ENCODE measurements at places on chromosomes 1 and 21. TPM values are rescaled to one million over a fixed set of nuclear protein-coding genes. Genes with fewer than 3 reads are reported as not detected.

Gene CXADR
- 0.39 TPM for total RNA-seq

Gene KCNK2
- 0.11 TPM for total RNA-seq

Gene C1orf141
- total RNA-seq, result not detected

Gene S100A8
- total RNA-seq, result not detected

Gene LCE1C
- not detected for total RNA-seq

Gene CLCA4
- total RNA-seq, result not detected

Gene TMPRSS15
- not detected for total RNA-seq

Gene CRB1
- total RNA-seq, result under 0.01 TPM

Gene NID1
- 3.1 TPM for total RNA-seq

Gene ERICH3
- total RNA-seq, result not detected

Gene ITGB2
- total RNA-seq, result not detected

Gene TEX38
- total RNA-seq, result not detected

Gene SH2D2A
- total RNA-seq, result 1.2 TPM

Gene AIRE
- total RNA-seq, result not detected

Gene WNT9A
- 5.1 TPM for total RNA-seq

Gene FCGR1A
- total RNA-seq, result not detected

Gene LCE2B
- total RNA-seq, result not detected

Gene ZNF648
- total RNA-seq, result not detected

Gene SMCP
- not detected for total RNA-seq

Gene SELL
- total RNA-seq, result not detected

Gene SLC9C2
- total RNA-seq, result not detected

Gene CHRM3
- total RNA-seq, result not detected

Gene AADACL4
- not detected for total RNA-seq

Gene SPRR2F
- total RNA-seq, result not detected

Gene TDRD10
- not detected for total RNA-seq

Gene HORMAD1
- not detected for total RNA-seq

Gene PALMD
- not detected for total RNA-seq

Gene OR2T35
- 2.4 TPM for total RNA-seq

Gene CCDC185
- not detected for total RNA-seq

Gene ATP6V0B
- total RNA-seq, result 90.0 TPM

Gene KRTAP19-3
- not detected for total RNA-seq

Gene CENPS
- 18.5 TPM for total RNA-seq

Gene VWA5B1
- total RNA-seq, result not detected

Gene ST6GALNAC3
- total RNA-seq, result 42.8 TPM

Gene AGBL4
- not detected for total RNA-seq

Gene FCER1G
- 0.39 TPM for total RNA-seq
